RPMI7951 (cell line): ENCODE measurements at places on chromosomes 11 and 22.
A peak's percentile ranks its signal among the peaks of the same experiment; 100 is the strongest.

DNA sequence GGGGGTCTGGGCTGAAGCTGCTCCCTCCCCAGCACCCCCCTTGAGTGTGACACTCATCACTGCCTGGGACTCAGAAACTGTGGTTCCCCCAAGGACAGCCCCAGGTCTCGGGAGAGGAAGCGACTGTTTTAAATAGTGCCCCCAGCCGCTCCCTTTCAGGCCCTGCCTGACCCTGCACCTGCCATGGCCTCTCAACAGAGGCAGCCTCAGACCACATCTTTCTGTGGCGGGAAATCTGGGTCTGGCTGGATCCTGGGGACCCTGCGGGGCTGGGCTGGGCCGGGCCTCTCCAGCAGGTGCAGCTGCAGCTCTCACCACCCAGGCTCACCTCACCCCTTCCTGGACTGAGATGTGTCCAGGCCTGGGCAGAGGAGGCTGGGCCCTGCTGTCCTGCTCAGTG is 3.7 kb upstream of the IGLL1 start:
- DNase-seq, result no peak

DNA sequence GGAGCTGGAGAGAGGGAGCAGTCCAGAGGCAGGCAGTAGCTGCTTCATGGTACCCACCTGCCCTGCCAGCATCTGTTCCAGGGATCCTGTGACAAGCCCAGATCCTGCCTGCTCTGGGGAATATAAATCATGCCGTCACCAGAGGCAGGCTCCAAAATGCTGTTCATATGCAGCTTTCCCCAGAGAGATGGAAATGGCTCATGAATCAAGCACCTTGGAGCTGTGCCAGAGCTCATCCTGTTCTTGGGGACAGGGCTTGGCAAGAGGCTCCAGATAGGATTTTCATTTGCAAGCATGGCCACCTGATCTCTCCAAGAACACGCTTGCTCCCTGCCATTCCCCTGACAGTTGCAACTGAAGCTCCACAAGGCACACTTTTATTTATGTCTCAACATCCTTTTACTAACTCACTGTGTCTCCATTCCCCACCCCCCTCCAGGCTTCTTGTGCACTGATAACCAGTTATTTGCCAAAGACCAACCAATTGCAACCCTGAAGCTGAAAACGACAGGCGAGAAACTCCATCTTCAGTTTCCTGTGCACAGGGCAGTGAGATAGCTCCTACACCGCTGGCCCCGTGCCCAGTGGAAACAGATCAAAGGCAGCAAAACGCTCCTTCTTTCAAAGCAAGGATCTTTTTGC is 115.8 kb upstream of the PITPNB start:
- peak; percentile 28 for DNase-seq

GRCh38 chr22:28903729-28904128 is 20.4 kb downstream of the ZNRF3 start:
- DNase-seq, result no peak

DNA sequence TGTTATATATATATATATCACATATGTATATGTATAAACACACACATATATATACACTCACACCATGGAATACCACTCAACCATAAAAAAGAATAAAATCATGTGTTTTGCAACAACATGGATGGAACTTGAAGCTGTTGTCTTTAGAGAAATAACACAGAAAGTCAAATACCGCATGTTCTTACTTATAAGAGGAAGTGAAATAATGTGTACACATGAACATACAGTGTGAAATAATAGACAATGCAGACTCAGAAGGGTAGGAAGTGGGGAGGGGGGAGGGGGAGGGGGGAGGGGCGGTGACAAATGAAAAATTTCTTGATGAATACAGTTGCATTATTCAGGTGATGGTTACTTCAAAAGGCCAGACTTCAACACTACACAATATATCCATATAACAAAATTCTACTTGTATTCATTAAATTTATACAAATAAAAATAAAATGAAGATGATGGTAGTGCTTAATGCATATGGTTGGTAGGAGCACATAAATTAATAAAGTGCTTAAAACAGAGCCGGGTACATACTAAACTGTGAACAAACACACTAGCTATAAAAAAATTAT is 5.8 kb upstream of the OR5B2 start:
- no peak for DNase-seq

DNA sequence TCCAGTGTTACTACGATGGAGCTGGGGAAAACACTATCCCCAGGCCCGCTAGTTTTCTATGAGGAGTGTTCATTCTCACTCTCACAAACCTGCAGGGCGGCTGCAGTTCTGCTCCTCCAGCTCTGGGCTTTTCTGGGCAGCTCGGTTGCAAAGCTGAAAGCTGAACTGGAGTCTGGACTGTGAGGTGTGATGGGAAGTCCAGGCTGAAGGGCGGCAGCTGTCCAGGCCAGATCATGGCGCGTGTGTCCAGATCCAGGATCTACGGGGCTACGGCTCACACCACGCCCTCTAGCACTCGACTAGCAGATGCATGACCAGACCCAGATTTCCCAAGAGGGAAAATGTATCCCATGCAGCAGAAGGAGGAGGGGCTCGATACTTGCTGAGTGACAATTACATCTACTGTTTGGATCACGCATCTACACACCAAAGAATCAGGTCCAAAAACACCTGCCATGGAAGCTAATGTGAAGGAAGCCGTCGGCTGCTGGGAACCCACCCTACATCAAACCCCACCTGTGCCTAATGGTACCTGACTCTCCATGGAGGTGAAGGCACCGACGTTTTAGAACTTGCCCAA is 555.0 kb downstream of the BRD1 start:
- no peak for DNase-seq

- no peak for DNase-seq
Observed at GRCh38 chr22:46138058-46138797, 12.1 kb upstream of the PPARA start.

DNA sequence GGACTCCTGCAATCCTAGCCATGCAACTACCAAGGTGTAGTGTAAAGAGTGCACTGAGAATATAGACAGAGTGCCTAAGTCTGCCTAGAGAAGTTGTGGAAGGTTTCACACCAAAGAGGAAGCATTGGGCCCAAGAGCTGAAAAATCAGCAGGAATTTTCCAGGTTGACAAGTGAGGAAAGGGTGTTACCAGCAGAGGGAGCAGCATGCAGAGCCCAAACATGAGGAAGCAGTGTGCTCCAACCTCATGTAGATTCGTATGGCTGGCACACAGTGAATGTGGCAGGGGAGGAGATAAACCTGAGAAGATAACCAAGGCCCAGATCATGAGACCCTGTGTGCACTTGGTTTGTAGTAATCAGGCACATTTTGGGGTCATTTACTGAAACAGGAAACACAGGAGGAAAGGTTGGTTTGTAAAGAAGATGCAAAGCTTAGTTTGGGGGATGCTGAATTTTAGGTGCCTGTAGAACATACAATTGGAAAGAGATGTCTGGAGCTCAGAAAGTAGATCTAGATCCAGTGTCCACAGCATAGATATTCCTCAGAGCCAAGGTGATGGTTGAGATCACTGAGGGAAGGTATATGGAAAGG is 1.7 kb downstream of the HPX start:
- peak; percentile 55 for DNase-seq

DNA sequence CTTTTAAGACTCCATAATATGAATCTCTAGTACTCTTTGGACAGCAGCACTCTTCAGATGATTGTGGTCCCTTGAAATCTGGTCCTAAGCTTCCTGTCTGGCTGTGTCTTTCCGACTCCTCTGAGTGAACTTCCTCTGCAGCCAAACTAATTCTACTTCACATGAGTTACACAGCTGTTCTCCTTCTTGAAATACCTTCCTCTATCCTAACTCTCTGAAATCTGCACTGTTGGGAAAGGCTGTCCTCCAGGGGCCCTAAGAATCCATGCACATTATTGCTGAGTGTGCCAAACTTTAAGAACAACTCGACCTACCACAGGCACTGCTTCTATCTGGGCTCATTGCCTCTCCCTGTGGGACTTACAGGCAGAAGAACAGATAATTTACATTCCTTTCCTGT is 217.3 kb upstream of the ARHGAP42 start:
- DNase-seq, result no peak

- DNase-seq, result no peak
Observed at GRCh38 chr22:24011735-24012068, 598 bp downstream of the CABIN1 start.

- DNase-seq, result no peak
Observed at GRCh38 chr11:74633406-74634393, 41.3 kb downstream of the POLD3 start.

DNA sequence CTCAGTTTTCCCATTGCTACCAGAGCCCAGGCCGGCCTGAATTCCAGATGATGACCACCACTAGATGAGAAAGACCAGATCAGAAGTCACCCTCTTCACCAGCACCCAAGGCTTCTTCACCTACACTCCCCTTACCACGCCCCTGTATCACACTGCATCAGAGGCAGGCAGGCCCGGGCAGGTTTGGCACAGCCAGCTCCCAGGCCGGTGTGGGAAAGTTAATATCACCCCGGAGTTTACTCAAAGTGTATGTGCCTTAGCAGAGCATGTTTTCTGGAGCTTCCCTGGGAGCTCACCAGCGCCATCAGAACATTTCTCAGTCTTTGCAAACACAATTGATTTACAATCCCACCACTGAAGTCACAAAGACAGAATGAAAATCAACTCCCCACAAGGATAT is 47.5 kb upstream of the POU2AF1 start:
- DNase-seq, result no peak

- no peak for DNase-seq
Observed at GRCh38 chr11:119258180-119258579, 52.0 kb downstream of the CBL start.

DNA sequence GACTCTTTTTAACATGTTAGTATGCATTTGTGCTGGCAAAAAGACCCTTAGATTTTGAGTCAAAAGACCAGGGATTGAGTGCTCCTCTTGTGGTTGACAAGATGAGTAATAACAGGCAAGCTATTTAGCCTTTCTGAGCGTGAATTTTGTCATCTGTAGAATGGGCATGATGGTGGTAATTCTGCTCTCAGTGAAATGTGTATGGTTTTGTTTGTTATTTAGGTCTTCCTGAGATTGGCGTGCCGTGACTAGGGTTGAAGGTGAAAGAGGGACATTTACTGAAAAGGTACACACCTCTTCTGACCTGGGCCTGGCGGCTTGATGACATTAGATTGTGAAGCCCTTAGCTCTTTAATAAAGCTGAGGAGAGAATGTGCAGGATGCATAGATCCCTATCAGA is 8.4 kb upstream of the CEP295 start:
- no peak for DNase-seq

DNA sequence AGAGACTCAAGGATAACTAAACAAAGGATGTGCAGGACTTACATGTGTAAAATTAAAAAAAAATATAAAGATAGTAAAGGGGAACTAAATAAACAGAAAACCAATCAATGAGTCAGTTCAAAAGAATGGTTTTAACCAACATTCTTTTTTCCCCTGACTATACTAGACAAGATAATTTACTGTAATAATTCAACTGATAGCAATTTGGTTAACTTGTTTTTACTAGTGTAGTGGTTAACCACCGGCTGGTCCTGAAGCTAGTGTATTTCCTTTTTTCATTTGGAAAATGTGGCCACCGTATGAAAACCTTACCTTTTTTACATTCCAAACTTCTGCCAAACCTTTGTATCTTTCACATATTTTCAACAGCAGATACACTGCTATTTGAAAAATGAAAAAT is 123.1 kb downstream of the ARHGAP42 start:
- DNase-seq, result peak; percentile 76

- no peak for DNase-seq
Observed at GRCh38 chr22:19882446-19883381, 28.0 kb upstream of the GNB1L start.

- peak; percentile 97 for DNase-seq
Observed at GRCh38 chr11:122189229-122189628, 73.2 kb upstream of the BLID start.

DNA sequence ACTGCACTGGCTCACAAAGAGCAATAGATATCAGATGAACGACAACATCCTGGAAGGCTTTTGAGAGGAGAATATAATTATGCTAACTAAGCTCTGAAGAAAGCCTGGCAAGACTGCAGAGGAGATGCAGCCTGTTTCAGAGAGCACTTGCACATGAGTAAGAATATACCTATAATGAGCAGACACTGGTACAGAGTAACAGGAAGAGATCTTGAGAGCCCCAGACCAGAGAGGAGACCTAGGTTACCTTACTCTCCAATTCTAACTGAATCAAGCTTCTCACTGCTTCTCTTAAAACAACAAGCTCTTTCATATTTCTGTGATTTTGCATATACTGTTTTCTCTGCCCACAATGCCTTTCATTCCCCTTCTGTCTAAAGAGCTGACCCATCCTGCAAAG is 66.5 kb downstream of the FAM168A start:
- no peak for DNase-seq

DNA sequence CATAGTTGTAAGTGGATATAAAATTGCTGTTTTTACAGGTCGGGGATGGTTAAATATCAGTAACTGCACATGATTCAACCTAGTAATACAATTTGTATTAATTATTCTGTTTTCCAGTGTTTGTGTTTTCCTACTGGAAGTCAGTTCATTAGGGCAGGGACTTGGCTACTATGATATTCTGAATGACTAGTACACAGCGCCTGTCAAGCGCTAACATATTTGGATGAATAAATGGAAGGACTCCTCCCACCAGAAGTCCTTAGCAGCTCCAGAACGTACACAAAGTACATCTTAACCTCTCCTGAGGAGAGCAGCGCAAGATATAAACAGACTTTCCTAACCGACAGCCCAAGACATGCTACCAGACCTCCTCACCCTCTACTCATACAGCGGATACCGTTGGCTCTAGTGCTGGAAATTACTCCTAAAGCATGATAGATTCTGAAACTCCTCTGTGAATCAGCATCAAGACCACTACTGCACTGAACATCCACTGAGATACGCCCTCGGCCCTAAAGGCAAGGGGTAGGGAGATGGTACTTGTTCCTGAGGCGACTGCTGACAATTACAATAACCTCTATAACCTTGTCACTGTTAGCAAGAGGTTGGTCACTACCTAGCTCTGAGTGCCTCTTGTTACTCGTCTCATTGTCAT is 79.1 kb downstream of the RDX start:
- no peak for DNase-seq

DNA sequence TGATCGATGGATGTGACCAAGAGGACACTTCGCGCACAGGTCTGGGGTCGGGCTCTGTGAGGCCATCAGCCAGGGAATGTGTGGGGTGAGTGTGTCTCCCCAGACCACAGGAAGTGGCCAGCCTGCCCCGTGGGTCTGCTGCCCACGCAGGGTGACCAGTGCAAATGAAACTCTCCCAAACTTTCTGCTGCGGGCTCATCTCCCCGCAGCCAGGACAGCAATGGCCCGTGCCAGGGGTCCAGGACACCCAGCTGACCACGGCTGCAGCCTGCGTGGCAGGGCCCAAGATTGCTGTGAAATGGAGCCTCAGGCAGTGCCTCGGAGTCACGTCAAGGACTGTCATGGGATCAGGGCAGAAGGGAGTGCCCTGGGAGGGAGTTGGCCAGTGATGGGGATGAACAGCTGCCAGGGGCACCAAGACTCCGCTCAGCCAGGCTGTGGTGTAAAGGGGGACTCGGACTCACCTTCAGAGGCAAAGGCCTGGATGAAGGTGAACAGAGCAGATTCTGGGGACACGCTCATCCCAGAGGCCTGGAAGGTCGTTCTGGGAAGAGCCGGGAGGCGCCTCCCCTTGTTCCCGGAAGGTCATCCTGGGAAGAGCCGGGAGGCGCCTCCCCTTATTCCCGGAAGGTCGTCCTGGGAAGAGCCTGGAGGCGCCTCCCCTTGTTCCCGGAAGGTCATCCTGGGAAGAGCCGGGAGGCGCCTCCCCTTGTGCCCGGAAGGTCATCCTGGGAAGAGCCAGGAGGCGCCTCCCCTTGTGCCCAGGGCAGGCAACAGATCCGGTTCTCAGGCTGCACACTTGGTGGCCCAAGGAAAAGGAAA is 252.6 kb downstream of the BRD1 start:
- no peak for DNase-seq

GRCh38 chr11:86211619-86212018 is 32.9 kb upstream of the EED start:
- no peak for DNase-seq

GRCh38 chr11:45096636-45097035 is 49.8 kb upstream of the PRDM11 start:
- DNase-seq, result no peak
